CD4-positive, alpha-beta T cell treated with Interleukin-6 at 100 ng/mL for 8 hours (primary cell): ENCODE measurements at places on chromosomes 13 and 19.

DNA sequence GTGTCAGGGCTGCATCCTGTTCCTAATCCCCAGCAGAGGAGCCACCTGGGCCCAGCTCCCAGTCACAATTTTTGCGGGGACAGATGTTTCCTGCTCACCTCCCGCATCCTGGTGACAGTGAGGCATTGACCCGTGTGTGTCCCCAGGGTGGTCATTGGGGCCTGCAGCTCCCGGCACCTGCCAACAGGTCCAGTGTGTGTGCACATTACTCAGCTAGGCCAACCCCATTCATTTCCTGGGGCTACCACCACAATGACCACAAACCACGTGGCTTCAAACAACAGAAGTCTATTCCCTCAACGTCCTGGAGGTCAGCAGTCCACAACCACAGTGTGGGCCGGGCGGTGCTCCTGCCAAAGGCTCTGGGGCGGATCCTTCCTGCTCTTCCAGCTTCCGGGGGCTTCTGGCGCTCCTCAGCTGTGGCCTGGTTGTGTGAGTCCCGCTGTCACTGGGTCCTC lies 11.9 kb upstream of the F2RL3 start:
- no peak for DNase-seq

- no peak for DNase-seq
Observed at GRCh38 chr13:28530729-28531076, 35.8 kb upstream of the FLT1 start.

- no peak for DNase-seq
Observed at GRCh38 chr19:45295873-45296272, 26.8 kb downstream of the CKM start.

GRCh38 chr19:45216667-45217066 lies 28.5 kb downstream of the EXOC3L2 start:
- no peak for DNase-seq

DNA sequence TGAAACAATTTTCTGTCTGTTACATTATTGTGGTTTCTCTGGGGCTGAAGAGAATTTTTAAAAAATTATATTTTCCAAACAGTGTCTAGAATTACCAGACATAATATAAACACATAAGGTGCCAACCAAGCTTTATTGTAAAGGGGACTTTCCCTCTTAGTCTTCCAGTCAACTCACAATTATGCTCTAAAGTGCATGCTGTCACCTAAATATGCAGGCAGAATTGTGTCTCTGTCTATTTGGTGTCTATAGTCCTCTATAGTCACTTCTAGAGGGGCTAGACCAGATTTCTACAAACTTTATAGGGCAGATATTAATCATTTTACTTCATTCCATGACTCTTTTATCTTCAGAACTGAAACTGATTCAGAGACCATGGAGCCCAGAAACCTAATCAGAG lies 12.8 kb downstream of the ZNF254 start:
- no peak for DNase-seq

GRCh38 chr13:113901231-113901630 lies 37.4 kb upstream of the GAS6 start:
- DNase-seq, result no peak

DNA sequence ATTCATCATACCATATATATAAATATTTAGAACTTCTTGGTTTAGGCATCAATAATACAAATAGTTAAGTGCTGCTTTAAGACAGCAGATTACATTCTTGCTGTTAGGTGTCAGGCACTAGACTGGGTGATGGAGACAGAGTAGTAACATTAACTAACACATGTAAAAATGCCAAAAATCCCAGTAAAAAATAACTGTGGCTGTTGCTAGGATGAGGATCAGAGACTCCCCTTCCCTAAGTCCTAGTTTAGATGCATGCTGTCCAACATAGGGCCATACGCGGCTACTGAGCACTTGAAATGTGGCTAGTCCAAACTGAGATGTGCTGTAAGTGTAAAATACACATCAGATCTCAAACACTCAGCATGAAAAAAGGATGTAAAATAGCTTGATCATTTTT lies 94.7 kb downstream of the CDADC1 start:
- no peak for DNase-seq

DNA sequence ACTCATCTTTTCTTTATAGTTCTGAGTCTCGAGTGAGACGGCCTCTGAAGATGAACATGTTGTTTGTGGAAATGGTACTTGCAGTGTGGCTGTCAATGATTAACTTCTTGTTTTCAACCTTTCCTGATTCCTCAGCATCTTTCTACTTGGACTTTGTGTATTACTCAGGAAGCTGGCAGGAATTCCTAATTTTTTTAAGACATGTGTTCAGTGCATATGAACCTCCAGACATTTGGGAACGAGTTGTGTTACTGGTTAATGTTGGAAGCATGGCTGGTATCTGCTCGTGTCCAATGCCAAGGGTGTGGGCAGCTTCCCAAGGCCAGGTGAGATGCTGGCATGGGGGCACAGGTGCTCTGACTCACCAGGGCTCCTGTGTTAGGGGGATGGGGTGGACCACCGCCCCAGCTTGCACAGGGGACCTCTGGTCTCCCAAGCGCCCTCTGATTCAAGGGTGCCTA lies 61.1 kb upstream of the MCF2L start:
- DNase-seq, result no peak

- DNase-seq, result no peak
Observed at GRCh38 chr19:2291185-2291751, 9.3 kb upstream of the PEAK3 start.

GRCh38 chr13:33323801-33324510 lies 38.4 kb upstream of the STARD13 start:
- no peak for DNase-seq

GRCh38 chr13:114067381-114067885 lies 65.0 kb downstream of the RASA3 start:
- peak; percentile 18 for DNase-seq

- no peak for DNase-seq
Observed at GRCh38 chr13:29125934-29126424, 305.8 kb downstream of the MTUS2 start.

DNA sequence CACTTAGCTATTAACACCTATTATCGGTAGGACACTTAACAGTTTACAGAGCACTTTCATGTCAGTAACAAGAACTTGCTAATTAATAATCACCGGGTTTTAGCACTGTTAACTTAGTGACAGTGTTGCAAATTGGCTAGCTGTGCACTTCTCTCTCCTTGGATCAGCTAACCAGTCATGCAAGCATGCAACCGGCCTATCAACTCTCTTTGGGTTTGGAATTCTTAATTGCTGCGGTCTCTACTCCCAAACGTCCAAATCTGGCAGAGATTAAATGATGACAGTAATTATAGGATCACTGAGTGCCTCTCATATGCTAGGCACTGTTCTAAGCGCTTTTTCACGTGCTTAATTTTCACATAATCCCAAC lies 1.2 kb downstream of the EPS15L1 start:
- no peak for DNase-seq

GRCh38 chr19:41796362-41796761 lies at the start of gene CEACAM3:
CEACAM3 (plus strand) TSS chr19:41796587; CDS start chr19:41796678, 91 bp downstream.
- DNase-seq, result no peak

DNA sequence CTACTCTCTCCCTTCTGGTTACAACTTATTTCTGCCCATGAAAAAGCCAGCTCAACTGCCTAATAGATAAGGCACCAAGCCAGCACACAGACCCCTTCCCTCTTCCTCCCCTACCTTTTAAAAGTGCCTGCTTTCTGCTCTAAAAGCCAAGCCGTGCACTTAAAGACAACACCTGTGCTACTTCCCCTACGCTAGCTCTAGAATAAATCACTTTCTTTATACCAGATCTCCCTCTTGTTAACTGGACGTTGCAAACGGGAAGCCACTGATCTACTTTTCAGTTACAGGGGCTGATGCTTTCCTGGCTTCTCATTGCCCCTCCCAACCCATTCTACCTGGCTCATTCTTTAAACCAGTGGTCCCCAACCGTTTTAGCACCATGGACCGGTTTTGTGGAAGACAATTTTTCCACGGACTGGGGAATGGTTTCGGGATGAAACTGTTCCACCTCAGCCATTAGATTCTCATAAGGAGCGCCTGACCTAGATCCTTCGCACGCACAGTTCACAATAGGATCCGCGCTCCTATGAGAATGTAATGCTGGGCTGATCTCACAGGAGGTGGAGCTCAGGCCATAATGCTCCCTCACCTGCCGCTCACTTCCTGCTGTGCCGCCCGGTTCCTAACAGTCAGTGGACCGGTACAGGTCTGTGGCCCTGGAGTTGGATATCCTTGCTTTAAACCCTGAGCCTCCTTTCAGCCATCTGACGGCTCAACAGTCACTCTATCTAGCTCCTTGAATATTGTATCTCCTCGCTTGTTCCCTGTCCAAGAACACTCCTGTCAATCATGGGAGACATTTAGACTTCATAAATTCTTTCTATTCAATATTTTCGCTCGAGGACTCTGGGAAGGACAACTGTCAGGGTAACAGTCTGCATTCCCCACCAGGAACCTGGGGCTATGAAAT lies 841 bp upstream of the ZNF223 start:
- DNase-seq, result peak; percentile 11

- DNase-seq, result no peak
Observed at GRCh38 chr19:33249740-33250366, 24.2 kb upstream of the SLC7A10 start.

GRCh38 chr13:21176982-21177284 lies 475 bp downstream of the MRPL57 start:
- no peak for DNase-seq

GRCh38 chr13:59842507-59842906 lies 321.2 kb downstream of the DIAPH3 start:
- no peak for DNase-seq

DNA sequence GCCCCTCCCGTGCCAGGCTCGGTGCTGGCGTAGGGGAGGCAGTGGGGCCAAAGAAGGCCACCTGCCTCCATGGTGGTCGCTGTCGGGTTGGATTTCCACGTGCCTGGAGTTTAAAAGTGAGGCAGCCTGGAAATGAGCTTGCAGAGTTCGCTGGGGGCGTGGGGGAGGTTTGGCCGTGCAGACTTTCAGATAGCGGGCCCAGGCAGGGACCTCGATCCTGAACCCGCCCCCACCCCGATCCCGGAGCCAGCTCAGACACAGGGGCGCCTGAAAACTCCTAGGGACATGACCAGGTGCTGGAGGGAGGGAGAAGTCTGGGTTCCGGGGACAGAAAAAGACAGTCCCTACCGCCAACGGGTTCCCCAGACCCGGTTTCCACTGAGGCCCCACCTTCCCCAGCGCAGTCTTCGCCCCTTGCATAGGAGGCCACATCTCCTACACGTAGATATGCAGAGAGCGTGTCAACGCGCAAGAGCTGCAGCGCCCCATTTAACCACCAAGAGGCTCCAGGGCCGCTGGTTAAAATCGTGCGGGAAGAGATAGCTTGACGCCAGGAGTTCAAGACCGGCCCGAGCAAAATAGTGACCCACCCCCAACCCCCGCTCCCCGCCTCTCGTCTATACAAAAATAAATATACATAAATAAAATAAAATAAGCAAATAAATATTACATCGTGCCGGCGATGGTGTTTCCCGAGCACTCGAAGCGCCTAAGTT lies 8.5 kb downstream of the CCDC8 start:
- DNase-seq, result no peak

DNA sequence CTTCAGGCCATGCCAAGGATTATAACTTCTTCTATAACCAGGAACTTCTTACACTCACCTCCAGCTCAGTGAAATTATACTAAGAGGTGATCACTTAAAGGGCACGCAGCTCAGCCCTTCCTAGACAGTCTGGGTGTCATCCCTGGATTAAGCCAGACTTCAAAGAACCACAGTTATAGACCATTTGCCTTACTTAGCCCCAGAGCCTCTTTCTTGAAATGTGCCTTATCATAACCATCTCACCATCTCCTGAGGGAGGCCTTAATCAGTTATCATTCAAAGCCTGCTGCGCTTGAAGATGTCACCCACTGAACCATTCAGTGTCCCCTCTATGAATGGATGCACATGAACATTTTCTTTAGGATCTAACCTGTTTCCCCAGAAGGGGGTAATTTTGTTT lies 10.1 kb upstream of the DHRS12 start:
- no peak for DNase-seq

- DNase-seq, result no peak
Observed at GRCh38 chr13:74866101-74866500, 615.9 kb downstream of the TBC1D4 start.

GRCh38 chr13:19088416-19088815 lies 93.2 kb downstream of the TUBA3C start:
- no peak for DNase-seq

DNA sequence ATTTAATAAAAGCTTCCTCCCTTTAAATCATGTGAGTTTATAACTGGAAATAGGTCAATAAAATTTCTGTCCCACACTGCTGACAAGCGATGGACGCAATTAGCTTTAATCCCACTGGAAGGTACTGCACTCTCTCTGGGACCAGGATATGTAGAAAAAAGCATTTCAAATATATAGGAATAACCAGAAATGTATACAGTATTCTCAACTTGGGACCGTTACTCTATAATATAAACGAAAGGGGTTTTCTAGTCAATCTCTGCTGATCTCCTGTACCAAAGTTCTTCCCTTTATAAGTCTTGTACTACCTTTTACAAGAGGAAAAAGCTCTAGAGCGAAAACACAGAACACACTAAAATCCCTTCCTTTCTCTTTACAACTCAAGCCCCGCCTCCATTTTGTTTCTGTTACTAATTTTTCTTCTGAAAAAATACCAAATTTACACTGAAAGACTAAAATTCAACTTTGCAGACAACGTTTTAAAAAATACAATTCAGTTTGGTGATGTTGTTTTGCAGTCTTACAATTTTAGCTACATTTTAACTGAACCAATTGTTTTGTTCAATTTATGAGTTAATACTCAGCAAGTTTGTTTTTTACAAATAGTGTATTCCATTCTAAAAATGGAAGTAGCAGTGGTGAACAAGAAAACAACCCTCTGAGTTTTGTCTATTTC lies 1.7 kb upstream of the USPL1 start:
- peak; percentile 34 for DNase-seq

DNA sequence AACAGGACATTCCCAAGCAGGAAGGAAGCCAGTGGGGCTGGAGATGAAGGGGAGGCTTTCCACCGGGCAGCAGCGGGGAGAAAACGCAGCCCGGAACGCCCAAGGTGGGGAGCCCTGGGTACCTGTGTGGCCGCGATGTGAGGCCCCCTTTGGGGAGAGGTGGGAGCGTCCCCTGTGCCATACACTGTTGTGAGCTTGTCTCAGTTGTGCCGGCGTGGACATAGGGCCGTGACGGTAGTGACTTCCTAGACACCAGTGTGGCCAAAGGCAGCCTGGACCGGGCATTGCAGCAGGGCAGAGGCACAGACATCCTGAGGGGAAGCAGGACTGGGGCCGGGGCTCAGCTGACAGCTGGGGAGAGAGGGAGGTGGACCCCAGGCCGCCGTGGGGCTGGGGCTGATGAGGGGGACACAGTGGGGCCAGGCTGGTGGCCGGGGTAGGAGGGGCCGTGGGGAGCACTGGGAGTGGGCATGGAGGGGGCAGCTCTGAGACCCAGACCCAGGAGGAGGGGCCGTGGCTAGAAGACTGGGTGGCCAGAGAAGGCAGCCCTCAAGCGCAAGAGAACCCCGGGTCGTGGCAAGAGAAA lies 38.5 kb upstream of the TFDP1 start:
- no peak for DNase-seq

DNA sequence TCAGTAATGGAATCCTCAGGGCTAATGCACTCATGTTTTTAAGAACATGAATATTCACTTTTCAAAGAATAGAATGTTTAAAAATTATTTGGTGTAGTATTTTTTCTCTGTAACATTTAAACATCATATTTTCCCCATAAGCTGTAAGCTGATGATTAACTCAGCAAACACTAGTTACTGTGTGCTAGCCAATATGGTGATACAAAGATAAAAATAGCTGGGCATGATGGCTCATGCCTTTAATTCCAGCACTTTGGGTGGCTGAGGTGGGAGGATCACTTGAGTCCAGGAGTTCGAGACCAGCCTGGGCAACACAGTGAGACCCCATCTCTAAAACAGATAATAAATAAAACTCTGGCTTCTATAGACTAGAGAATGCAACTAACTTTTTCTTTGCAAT lies 13.2 kb downstream of the RNF17 start:
- no peak for DNase-seq

- no peak for DNase-seq
Observed at GRCh38 chr19:40253611-40254092, 27.2 kb upstream of the CCNP start.
